ENCODE measurements at places on chromosomes 7 and 10.

- no peak for DNase-seq
Measured at GRCh38 chr7:45888185-45888992, at the start of gene IGFBP1. Gene IGFBP1 (plus strand): TSS chr7:45888488. CDS start chr7:45888653, 165 bp downstream.

- DNase-seq = no peak
Measured at GRCh38 chr7:17994079-17994850, 33.4 kb downstream of the PRPS1L1 start.

DNA sequence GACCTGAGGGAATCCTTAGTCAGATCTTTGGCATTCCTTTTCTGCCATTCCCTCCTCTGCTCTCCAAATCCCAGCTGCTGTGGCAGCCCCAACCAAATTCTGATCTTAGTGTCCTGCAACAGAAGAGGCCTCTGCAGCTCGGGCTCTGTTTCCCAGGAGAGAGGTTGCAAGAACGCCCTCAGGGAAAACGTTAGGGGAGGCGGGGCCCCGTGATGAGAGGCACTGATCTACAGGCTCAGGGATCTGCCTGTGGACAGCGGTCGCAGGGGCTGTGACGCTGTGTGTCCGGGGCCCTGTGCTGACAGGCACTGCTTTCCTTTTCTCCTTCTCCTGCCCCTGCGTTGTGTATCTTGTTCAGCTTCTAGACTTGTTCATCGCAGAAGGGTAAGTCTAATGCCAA is 57.3 kb upstream of the DPYSL4 start:
- no peak for DNase-seq

DNA sequence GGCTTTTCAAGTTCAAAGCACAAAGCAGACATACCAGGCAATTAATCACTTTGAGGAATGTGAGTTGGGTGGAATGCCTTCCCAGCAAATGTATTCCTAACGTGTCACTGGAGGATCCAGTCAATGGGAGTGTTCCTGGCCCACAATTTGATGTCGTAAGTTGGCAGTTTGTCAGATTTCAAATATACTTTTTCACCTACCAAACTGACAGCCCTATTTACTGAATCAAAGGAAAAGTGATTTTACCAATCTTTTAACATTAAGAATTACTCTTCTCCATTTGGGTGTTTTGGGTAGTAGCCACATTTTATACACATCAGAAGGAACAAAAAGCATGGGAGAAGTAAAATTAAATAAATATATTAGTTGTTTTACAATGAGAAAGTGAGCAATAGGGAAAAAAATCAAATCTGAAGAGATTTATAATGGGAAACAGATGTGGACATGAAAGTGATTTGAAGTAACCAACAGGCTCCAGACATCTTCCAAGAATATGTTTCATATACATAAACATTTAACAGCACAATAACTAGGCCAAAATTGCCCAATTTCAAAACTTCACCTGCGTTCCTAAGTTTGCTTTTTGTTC is 222.9 kb downstream of the MTERF1 start:
- no peak for DNase-seq

Measured in posterior cingulate gyrus (tissue), 11 donors.